SHP77 treated with DMSO at 0.1 percent for 48 hours (cell line): ENCODE measurements at places on chromosomes 3 and 15.

- no peak for DNase-seq
Observed at GRCh38 chr3:17915341-17915740, 172.9 kb upstream of the TBC1D5 start.

DNA sequence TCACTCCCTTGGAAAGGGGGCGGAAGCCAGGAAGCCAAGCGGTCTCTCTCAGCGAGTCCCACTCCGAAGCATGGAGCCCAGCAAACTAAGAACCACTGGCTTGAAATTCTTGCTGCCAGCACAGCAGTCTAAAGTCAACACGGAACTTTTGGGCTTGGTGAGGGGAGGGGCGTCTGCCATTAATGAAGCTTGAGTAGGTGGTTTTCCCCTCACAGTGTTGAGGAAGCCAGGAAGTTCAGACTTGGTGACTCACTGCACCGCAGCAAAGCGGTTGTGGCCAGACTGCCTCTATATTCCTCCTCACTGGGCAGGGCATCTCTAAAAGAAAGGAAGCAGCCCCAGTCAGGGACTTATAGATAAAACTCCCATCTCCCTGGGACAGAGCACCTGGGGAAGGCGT, 665.4 kb upstream of the CBLB start:
- no peak for DNase-seq

DNA sequence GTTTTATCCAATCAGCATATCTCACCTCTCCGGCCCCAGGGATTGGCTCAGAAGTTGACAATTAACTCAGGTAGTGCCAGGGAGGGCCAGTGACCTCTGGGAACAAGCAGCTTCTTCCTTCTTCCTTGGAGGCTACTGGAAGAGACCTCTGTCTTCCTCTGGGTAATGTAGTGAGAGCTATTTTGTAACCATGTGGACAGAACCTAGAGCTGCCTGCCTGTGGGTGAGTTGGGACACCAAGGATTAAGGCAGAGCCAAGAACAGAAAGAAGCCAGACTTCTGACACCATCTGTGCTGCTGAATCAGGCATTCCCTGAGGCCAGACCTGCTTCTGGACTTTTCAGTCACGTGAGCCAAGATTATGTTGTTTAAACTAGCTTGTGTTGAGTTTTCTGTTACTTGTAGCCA, 5.9 kb upstream of the NDUFAF1 start:
- DNase-seq, result no peak

GRCh38 chr3:36906504-36907149, 38.2 kb downstream of the TRANK1 start:
- no peak for DNase-seq

DNA sequence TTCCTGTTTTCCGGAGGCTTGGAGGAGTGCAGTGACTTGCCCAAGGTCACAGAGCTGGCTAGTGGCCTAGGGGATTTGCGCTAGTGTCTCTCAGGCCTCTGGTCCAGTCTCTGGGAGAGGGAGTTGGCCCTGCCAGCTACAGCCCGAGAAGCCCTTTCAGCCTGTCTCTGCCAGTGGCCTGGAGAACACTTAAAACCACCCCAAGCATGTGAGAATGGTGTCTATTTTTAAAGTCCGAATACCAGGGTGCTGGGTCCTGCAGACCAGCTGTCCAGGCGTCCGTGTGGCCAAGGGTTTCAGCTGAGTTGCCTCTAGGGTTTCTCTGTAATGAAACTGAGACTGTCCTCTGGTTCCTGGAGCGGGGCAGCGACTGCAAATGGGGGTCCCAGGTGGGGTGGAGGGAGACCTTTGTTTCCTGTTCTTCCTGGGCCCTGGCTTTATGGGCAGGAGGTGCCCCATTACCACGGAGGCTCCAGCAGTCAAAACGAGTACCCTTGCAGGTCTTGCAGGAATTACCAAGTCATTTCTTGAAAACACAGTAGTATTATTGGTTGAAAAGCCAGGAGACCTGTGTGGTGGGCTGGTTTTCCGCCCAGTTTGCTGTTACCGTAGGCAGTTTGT, 2.2 kb downstream of the CAND2 start:
- DNase-seq, result no peak

GRCh38 chr15:101617390-101617965, 34.7 kb downstream of the TM2D3 start:
- DNase-seq, result no peak
